ENCODE measurements at places on chromosomes 1 and 21. TPM values are rescaled to one million over a fixed set of nuclear protein-coding genes. Genes with fewer than 3 reads are reported as not detected.

DNA sequence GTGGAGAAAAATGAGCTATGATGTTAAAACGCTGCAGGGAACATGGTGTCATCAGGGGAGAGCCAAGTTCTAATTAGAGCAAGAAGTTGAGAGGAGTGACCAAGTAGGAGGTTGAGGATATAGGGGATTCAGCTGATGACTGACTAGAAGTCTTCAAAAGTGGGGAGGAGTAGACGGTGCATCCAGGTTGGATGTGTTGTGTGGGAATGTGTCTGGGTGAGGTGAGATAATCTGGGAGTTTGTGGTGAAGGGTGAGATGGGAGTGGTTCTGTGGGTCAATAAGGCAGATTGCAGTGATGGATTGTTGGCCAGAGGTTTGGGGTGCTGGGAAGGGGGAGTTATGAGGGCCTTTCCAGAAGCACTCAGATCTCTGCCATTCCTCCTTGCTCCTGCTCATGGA is 72.0 kb upstream of the IRF2BP2 start:
- DNase-seq = no peak

GRCh38 chr1:27643600-27644368 is 8.8 kb upstream of the FGR start:
- peak; percentile 48 for DNase-seq

DNA sequence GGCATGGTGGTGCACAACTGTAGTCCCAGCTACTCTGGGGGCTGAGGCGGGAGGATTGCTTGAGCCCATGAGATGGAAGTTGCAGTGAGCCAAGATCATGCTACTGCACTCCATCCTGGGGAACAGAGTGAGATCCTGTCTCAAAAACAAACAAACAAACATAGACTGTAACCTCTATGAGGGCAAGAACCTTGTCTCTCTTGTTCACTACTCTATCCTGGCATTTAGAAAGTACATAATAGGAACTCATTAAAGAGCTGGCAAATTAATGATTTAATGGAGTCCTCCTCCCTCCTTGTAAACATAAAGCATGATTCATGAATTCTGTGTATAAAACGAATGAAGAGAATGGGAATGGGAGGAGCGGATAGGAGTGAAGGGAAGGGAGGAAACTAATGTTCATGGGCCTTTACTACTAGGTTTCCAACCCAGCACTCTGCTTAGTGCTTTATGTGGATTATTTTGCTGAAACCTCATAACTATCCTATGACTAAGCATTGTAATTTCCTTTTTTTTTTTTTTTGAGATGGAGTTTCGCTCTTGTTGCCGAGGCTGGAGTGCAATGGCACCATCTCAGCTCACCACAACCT is 8.6 kb downstream of the LMOD1 start:
- DNase-seq = no peak

SLC35D1 gene
- 2.6 TPM for total RNA-seq

OR2G6 gene
- total RNA-seq = not detected

DNA sequence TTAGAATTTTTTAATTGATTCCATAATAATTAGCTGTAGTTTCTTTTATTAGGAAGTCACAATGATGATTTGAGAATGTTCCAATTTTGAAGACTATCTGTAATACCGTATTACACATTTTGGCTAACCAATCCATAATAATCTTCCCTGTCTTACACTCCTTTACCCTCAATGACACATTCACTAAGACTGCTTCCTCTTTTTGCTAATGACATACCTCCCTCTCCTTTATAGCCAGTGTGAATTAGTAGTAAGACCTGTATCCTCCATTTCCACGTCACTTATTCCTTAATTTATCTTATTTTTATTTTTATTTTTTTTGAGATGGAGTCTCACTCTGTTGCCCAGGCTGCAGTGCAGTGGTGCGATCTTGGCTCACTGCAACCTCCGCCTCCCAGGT is 10.1 kb downstream of the KDM1A start:
- DNase-seq = no peak

DNA sequence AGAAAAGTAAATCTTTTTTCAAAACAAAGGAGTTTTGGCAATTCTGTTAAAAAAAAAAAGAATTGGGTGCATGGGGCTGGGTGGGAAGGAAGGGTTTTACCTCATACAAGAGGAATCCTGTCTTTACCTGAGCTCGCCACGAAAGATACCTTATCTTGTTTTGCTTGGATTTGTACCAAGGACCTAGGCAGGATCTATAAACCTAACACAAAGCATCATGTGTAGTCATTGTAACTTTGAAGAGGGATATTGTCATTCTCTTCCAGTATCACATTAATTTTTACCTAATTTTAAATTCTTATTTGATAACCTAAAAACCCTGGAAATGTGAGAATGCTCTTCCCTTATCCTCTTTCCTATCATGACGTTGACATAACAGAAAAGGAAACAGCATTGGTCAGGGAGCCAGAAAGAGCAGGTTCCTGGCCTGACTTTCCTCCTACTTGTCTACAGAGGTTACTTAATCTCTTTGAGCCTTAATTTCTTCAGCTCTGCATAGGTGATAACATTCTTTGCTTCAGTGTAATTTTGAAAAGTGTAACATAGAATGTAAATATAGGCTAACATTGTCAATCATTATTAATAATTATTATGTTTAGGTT is 4.0 kb upstream of the LAMC1 start:
- DNase-seq = no peak

DNA sequence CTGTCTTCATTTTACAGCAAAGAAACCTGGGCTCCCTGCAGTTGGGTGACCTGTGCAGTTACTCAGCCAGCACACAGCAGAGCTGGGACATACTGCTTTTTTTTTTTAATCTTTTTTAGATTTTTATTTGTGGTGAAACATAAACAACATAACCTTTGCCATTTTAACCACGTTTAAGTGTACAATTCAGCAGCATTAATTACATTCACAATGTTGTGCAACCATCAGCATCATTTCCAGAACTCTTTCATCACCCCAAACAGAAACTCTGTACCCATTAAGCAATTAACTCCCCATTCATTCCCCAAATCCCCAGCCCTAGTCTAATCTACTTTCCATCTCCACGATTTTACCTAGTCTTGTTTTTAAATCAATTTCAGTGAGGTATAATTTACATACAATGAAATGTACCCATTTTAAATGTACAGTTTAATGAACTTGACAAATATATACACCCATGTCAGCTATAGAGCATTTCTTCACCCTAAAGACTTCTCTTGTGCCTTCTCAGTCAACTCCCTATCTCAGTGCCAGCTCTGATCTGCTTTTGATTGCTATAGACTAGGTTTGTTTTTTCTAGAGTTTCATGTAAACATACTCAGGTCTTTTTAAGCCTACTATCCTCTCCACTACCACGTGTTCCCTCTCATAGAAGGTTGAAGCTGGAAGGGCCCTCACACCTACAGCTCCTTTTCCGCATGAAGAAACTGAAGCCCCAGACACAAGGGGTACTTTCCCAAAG is 37.8 kb upstream of the C8B start:
- DNase-seq = no peak

All from left ventricle myocardium inferior (tissue), 1 donor.